ENCODE measurements at places on chromosomes 1 and 21.

- DNase-seq, result peak; percentile 47
These were observed 35.3 kb downstream of the DTL start for GRCh38 chr1:212070720-212071302.

DNA sequence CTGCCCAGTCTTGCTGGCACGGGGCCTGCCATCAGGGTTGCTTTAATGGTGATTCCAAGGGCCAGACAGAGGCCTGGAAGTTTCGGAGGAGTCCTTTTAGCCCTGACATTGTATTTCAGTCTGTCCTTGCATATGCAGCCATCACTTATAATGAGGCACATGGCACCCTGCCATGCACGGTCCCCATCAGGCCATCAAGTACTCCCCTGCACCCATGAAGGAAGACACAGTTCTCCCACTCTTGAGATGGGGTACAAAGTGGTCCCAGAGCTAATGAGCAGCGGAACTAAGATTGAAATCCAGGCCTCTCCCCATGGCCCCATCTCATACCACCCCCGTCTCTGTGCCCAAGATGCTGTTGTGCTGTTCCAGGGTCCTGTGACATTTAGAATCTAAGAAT, 596.6 kb downstream of the PTPRU start:
- DNase-seq, result no peak

DNA sequence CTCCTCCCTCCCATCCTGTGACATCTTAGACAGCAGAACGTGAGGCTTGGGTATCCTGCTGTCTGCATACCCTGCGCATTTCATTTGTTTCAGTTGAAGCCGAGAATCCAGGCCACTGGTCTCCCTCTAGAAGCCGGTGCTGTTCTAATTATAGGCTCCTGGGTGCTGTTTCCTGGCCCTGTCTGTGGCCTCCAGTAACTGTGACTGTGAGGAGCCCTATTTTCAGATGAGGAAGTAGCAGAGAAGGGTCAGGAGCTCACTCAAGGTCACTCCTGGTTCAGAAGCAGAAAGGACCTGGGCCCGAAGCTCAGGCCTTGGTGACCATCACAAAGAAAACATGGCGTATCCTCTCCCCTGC, 24.0 kb downstream of the COQ8A start:
- DNase-seq, result no peak

GRCh38 chr21:38956856-38957571, 151.3 kb downstream of the ETS2 start:
- peak; percentile 23 for DNase-seq
